ENCODE measurements at places on chromosomes 2 and 18.
A peak's percentile ranks its signal among the peaks of the same experiment; 100 is the strongest.

- no peak for ATAC-seq
Observed at GRCh38 chr2:88161446-88162244, 8.5 kb upstream of the THNSL2 start.

GRCh38 chr2:33521791-33522281 is 45.4 kb downstream of the RASGRP3 start:
- peak; percentile 71 for ATAC-seq

DNA sequence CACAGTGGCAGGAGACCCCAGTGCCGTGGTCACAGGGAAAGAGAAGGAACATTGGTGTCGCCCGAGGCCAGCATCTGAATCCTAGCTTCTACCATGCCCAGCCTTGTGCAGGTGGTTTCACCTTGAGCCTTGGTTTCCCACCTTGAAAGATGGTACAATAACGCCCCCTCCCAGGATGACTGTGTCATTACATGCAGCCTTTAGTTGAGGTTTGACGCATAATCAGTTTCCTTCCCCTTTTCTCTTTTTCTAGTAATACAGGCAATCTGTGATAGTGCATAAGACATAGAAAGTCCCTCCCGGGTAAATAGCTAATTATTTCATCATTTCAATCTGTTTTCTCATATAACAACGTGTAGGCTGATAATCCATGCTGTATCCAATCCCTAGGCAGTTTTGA is 29.8 kb upstream of the ZNF407 start:
- no peak for ATAC-seq

DNA sequence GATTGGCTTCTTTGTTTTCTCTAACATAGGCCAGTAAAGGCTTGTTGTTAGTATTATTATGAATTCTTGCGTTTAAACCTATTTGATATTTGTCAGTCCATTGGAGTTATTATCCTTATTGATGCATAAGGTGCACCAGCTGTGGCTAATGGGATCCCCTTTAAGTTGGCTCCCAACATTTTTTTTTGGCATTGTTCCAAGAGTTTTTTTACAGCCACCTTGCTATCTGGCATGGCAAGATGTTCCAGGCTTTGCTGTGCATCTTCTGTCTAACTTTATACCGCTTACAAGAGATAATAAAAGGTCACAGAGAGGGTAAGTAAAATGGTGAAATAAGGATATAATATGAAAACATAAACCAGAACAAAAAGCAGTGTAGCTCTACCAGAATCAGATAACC is 157.5 kb upstream of the TACR1 start:
- ATAC-seq: no peak

DNA sequence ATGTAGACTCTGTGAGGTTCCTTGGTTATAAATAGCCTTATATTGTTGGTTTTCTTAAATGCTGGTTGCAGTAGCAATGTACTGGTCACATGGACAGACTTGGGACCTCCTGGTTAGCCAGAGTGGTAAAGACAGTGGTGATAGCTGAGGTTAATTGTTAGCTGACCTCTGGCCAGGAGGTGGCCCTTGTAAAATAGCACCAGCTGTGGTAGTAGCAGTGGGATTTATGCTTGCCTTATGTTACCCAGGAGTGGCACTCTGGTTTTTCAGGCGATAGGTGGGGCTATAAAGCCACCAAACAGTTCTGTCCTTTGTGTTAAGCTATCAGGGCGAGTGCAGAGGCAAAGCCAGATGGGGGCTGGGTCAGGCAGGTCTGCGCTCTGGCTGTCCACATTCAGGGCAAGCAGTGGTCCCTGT is 94.8 kb upstream of the SRD5A2 start:
- ATAC-seq: no peak

DNA sequence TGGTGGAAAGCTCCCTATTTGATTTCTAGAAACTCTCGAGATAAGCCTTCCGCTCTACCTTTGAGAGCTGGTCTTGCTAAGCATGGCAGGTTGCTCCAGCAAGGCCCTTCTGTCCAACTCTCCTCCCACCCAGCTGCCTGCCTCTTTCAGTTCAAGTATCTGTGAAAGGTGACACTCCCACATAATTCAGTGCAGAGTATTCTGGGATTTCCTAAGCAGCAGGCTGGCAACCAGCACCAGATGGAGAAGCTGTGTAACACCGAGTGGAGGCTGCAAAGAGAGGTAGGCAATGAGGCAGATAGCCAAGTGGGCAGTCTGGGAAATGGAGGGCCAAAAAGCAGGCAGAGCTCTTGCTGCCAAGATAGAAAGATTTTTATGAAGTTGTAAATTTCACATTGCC is 88.4 kb upstream of the CAVIN2 start:
- peak; percentile 65 for ATAC-seq

GRCh38 chr2:98297817-98298682 is 48.2 kb upstream of the CNGA3 start:
- no peak for ATAC-seq

DNA sequence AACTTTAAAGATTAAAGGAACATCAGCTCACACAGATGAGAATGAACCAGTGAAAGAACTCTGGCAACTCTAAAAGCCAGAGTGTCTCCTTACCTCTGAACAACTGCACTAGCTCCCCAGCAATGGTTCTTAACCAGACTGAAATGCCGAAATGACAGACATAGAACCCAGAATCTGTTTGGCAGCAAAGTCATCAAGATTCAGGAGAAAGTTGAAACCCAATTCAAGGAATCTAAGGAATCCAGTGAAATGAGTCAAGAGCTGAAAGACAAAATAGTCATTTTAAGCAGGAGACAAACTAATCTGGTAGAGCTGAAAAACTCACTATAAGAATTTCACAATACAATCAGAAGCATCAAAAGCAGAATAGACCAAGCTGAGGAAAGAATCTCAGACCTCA is 72.0 kb downstream of the STRADB start:
- no peak for ATAC-seq

GRCh38 chr2:26064846-26065245 is 31.0 kb downstream of the RAB10 start:
- no peak for ATAC-seq

DNA sequence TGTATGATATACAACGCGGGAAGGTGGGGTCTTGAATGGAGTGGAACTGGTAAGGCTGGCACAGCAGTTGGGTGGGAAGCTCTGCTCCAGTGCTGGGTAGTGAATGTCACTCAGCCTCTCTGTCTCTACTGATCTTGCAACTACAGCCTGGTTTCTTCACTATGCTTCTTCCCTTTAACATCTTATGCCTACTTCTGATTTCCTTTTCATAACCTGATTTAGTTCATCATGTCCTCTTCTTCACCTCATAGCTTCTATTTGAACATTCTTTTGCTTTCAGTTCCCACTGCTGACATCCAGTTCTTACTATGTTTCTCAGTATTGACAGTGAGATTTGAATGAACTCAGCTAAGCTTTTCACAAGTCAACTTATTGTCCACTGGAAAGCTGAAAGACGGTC is 286.2 kb downstream of the ARL6IP6 start:
- no peak for ATAC-seq

DNA sequence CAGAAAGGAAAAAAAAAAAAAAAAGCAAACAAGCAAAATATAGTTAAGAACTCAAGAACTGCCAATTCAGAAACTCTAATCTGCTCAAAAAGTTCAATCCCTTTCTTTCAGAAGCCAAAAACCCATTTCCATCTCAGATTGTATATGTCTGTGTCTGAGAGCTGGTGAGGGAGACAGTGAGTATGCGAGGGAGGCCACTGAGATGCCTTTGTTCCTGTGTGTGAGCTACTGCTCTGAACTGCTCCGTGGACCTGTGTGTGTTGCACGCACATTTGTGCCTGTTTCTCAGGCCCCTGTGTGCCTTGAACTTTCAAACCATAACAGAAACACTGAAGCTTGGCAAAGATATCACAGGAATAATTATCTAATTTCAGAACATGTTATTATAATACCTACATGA is 2.5 kb upstream of the PKDCC start:
- ATAC-seq: no peak

GRCh38 chr2:62140426-62141141 is 55.3 kb upstream of the B3GNT2 start:
- ATAC-seq: no peak

GRCh38 chr2:1045109-1045508 is 94.5 kb downstream of the SNTG2 start:
- ATAC-seq: no peak

DNA sequence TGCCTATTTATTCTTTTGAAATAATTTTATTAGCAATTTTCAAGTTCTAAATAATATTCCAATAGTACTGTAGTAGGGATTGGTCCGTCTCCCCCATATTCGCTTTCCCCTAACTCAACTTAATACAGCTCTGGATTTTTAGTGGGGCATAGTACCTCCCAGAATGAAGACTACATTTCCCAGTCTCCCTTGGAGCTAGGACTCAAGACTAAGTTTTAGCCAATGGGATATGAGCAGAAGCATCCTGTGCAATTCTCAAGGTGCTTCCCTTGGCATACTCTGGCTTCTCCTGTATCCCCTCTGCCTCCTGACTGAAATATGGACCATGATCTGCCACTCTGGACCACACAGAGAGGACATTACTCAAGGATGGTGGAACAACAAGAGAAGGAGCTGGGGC is 24.1 kb downstream of the ST3GAL5 start:
- no peak for ATAC-seq

DNA sequence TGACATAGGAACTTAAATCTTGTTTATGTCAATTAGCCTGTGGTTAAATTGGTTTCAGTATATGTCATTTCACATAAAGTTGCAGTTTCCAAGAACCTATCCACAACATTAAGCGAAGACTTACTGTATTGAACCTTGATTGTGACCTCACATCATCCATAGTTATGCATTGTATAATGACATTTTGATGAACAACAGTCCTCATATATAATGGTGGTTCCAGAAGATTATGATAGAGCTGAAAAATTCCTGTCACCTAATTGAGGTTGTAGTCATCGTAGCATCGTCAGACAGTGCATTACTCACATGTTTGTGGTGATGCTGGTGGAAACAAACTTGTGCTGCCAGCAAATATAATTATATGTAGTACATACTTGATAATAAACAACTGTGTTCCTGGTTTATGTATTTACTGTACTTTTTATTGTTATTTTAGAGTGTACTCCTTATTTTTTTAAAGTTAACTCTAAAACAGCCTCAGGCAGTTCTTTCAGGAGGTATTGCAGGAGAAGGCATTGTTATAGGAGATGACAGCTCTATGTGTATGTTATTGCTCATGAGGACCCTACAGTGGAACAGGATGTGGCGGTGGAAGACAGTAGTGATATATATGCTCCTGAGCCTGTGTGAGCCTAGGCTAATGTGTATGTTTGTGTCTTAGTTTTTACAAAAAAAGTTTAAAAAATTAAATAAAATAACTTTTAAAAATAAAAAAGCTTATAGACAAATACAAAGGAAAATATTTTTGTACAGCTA is 56.6 kb downstream of the UBE2E3 start:
- ATAC-seq: peak; percentile 91

DNA sequence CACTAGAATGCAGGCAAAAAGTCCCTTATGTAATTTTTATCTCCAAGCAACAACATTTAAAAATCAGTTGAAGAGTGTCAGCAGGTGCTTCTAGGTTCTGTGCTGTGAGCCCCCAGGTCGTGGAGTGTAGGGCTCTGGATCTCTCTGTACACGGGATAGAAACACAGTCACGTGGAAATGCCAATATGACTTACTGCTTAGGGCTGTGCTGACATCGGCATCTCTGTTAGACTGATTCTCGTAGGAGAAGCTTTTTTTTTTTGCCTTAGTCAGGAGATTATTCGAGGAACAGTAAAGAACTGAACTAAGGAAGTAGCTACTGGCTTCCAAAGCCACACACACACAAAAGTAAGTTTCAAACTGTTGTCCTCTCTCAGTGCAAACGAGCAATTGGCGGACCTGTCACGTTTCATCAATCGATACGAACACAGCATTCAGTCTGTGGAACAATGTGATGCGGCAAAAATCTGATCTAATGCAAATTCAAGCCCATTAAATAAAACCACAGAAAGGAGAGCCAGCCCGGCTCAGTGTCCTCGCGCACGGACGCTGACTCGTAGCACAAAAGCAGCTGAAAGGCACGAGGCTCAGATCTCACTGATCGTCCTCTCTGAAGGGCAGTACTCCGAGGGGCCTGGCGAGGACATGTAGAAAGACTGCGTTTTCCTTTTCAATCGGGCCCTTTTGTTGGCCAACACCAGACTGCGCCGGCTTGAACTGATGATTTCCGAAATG is 41.5 kb downstream of the PRELID3A start:
- ATAC-seq: no peak

GRCh38 chr2:105102963-105103421 is 65.1 kb downstream of the MRPS9 start:
- ATAC-seq: peak; percentile 82

DNA sequence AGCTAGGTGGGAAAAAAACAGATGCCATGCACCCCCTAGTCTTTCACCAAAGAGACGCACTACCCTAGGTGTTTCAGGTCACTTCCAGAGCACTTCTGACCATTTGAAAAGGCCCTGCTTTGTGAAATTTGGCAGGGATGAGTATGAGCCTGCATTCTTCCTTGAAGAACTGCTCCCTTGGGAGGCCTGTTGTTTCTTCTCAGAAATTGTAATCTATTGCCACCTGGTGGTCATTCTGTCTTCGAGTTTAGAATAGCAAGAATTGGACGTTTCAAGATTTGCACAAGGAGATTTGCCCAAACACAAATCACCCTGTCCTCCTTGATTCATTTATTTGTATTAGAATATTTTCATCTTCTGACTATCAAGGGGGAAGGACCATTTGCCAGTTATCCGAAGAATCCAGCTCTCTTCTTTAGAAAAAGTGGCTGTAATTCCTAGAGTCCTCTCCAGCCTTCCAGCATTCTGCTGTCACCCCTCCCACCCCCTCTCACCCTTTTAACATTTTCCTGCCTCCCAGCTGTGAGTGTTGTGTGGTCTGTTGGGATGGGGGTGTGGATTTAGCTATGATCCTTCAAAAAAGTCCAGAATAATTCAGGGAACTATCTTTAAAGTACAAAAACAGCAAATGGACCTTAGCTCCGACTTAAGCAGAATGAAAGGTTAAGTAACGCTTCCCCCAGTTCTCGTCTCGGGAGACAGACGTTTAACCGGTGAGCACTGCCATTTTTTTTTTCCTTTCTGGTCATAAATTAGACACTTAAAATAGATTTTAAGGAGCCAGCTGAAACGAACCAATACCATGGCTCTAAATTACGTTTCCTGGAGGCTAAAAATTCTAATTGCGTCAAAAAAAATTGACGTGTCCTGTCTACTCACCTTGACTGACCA is 3.7 kb upstream of the GAD1 start:
- peak; percentile 52 for ATAC-seq

DNA sequence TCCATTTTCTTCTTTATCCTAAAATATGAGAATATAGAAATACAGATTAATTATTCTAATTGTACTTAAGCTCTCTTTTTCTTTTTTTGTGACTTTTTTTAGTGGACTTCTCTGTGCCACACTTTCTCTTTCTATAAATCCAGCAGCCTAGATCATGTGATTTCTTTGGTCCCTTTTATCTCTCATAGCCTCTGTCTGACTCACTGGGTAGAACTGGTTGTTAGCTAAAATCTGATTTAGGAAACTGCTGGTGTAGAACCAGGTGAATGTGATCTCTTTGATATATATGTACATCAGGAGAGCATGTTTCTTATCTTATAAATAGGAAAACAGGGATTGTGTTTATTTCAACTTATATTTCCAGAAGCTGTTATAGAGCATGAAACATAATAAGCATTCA is 54.9 kb downstream of the VRK2 start:
- no peak for ATAC-seq

GRCh38 chr2:37085731-37086147 is 1.4 kb downstream of the GPATCH11 start:
- ATAC-seq: no peak

- peak; percentile 3 for ATAC-seq
Observed at GRCh38 chr2:241560162-241560882, 1.8 kb downstream of the BOK start.

Measured in SK-N-SH treated with all-trans-retinoic acid at 6 μM for 48 hours (cell line).